ENCODE measurements at places on chromosomes 5 and 9.

GRCh38 chr9:20898885-20899554 is 132.4 kb downstream of the HACD4 start:
- DNase-seq, result no peak

GRCh38 chr9:1882711-1883403 is 132.3 kb upstream of the SMARCA2 start:
- no peak for DNase-seq

DNA sequence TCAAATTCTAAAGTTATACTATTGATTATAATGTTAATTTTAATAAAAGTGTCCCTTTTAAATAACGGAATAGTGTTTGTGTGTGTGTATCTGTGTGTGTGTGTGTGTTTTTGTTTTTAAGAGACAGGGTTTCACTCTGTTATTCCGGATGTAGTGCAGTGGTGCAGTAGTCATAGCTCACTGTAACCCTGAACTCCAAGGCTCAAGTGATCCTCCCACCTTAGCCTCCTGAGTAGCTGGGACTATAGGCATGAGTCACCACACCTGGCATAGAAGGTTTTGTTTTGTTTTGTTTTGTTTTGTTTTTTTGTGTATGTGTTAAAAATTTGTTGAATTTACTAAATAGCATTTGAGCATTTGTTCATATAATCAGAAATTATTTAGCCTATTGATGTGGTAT is 64.6 kb downstream of the YTHDC2 start:
- DNase-seq, result no peak

GRCh38 chr5:130037905-130038304 is 133.6 kb downstream of the CHSY3 start:
- no peak for DNase-seq

DNA sequence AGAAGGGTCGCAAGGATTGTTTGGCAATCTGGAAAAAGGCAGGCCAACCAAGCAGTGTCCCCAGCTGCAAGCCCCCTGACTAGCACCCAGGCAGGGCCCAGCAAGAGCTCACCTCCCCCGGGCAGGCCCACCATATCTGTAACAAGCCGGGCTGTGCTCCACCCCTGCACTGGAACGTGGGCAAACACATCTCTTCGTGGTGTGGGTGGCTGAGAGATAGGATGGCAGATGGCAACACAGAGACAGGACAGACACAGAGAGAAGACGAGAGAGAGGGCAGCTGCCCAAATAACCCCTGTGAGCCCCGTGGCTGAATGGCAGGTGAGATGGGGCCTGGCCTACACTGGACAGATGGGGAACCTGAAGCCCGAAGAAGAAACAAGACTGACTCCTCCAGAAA is 9.4 kb downstream of the BBLN start:
- no peak for DNase-seq

DNA sequence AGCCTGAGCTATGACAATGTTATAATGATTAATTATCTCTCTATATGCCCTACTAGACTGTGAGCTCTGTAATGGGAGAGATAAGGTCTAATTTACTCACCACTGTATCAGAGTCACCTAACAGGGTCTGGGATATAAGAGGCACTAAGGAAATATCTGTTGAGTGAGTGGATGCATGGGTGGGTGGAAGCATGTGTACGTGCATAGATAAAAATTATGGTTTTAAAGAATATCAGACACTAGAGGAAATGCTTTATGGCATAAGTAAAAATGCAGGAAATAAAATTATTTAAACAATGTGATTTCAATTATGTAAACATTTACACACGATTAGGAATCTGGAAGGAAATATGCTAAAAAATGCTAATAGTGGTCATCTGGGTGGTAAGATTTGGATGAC is 137.8 kb downstream of the SPOCK1 start:
- DNase-seq, result no peak
